Glomerular endothelial cell (primary cell): ENCODE measurements at places on chromosomes 12 and 14. TPM values are rescaled to one million over a fixed set of nuclear protein-coding genes. Genes with fewer than 3 reads are reported as not detected.

The CCNT1 gene
- total RNA-seq = 16.9 and 17.1 TPM in 2 replicates

The LTB4R2 gene
- 1.8 and 8.4 TPM in 2 replicates for total RNA-seq

The EFS gene
- total RNA-seq = 0.24 and 0.82 TPM in 2 replicates

The PXN gene
- total RNA-seq = 279 and 332 TPM in 2 replicates

The PTPN21 gene
- total RNA-seq = 11.1 and 14.7 TPM in 2 replicates

The KRT77 gene
- total RNA-seq = not detected in 2 replicates

The CACNA1C gene
- total RNA-seq = 0.47 and 5.6 TPM in 2 replicates

The TSHR gene
- not detected in 2 replicates for total RNA-seq

The ASPG gene
- not detected in 2 replicates for total RNA-seq

The CD163L1 gene
- total RNA-seq = 1.8 and 3.3 TPM in 2 replicates

The CCDC177 gene
- not detected in 2 replicates for total RNA-seq

The GPR84 gene
- total RNA-seq = not detected in 2 replicates

The MON2 gene
- 16.0 and 25.5 TPM in 2 replicates for total RNA-seq

The KRT72 gene
- total RNA-seq = not detected in 2 replicates

The ATP2B1 gene
- 24.1 and 37.0 TPM in 2 replicates for total RNA-seq

The CELA1 gene
- not detected in 2 replicates for total RNA-seq

The RNU4-1 gene
- under 0.01 TPM in 2 replicates for total RNA-seq

The DACT1 gene
- total RNA-seq = 1.2 and 4.3 TPM in 2 replicates

The IKZF4 gene
- total RNA-seq = 1.8 and 4.9 TPM in 2 replicates

The COX6A1 gene
- 455 and 459 TPM in 2 replicates for total RNA-seq
